ENCODE measurements at places on chromosomes 5 and 9.

GRCh38 chr5:157719245-157719644 is 12.0 kb upstream of the THG1L start:
- DNase-seq, result no peak

GRCh38 chr5:109653042-109653441 is 36.7 kb upstream of the MAN2A1 start:
- no peak for DNase-seq

DNA sequence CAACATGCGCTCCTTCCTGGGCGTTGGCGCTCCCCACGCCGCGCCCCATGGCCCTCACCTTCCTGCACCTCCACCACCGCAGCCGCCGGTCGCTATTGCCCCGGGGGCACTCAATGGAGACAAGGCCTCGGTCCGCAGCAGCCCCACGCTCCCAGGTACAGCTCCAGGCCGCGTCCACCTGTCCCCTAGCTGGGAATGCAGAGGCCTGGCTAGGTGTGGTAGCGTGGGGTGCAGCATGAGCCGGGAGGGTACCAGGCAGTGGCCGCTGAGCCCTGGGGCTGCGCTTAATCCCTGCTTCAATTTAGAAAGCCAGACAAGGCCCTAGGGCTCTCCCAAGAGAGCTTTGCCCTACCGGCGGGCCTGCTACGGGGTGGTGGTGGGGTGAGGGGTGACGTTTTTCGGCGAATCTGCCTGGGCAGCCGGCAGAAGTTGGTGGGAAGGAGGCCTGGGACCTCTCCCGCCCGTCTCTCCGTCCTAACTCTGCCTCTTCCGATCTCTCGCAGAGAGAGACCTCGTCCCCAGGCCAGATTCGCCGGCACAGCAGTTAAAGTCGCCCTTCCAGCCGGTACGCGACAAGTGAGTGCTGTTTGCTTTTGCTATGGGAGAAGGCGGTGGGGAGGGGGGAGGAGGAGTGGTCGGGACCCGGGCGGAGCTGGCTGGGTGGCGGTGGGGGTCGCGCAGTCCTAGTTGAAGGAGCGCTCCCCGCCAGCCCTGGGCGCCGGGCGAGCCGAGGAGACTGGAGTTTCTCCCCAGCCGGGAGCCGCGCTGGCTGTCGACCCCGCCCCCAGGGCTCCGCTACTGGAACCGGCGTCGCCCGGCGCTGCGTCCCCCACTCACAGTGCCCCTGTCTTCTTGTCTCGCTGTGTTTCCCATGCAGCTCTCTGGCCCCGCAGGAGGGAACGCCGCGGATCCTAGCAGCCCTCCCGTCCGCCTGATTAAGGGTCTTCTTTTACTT is 4.8 kb downstream of the IRX1 start:
- DNase-seq, result no peak

DNA sequence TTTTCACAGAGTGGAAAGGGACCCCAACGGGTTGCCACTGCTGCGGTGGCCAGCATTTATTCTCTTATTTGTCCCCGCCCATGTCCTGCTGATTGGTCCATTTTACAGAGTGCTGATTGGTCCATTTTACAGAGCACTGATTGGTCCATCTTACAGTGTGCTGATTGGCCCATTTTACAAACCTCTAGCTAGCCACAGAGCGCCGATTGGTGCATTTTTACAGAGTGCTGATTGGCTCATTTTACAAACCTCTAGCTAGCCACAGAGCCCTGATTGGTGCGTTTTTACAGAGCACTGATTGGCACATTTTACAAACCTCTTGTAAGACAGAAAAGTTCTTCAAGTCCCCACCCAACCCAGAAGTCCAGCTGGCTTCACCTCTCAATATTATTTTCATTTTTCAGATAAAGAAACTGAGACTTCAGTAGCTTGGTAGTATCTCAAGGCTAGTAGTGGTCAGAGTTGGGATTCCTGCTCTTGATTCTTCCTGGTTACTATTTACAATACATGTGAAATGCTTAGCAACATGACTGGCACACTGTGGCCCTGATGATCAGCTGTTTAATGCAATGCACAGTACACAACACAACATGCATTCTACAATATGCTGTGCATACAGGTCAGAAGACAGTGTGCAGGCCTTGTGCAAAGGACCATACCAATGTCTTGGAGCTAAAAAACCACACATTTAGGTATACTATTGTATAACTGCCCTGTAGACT is 63.6 kb upstream of the BOD1 start:
- DNase-seq, result no peak

GRCh38 chr9:97740848-97741821 is 44.0 kb upstream of the XPA start:
- no peak for DNase-seq

DNA sequence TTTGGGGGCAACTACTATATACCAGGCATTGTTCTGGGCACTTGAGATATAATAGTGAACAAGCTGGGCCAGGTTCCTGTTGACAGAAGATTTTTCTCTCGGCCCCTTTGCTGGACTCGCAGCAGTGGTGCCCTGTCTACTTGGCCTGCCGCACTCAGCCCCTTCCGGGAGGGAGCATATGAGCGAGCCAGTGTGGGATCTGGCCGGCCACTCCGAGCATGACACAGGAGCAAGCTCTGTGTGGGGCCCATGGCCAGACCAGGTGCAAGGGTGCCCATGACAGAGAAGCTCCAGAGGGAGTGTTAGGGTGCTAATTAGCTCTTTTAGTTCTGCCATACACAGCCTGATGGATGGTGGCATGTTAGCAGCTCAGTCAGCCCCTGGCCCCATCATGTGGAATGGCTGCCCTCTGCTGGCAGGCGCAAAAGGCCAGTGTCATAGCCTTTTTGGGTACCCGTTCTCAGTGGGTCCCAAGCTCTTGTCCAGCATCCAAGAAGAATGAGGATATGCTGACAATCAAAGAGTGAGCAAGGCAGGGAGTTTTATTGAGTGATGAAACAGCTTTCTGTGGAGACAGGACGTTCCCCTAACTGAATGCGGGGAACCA is 9.3 kb upstream of the KIF4B start:
- DNase-seq, result peak; percentile 5

- peak; percentile 16 for DNase-seq
These were observed 57.0 kb downstream of the ECPAS start for GRCh38 chr9:111427186-111427585.

DNA sequence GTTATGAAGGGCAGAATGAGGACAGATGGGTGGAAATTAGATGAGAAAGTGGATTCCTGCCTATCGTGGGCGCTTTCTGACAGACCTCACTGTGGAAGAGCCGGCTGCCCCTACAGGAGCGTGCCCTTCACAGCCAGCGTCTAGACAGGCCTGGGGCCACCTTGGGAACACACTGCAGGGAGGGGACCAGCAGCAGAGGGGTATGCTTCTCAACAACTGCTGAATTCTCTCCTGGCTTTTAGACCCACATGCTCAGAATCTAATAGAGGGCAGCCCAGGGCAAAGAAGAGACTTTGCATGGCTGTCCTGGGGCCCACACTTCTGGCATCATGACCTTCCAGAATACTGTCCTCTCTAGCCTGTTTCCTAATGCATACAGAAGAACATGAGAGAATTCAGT is 2.1 kb upstream of the SEMA4D start:
- no peak for DNase-seq

- DNase-seq, result no peak
These were observed 1.2 kb downstream of the LHX6 start for GRCh38 chr9:122227575-122227900.

DNA sequence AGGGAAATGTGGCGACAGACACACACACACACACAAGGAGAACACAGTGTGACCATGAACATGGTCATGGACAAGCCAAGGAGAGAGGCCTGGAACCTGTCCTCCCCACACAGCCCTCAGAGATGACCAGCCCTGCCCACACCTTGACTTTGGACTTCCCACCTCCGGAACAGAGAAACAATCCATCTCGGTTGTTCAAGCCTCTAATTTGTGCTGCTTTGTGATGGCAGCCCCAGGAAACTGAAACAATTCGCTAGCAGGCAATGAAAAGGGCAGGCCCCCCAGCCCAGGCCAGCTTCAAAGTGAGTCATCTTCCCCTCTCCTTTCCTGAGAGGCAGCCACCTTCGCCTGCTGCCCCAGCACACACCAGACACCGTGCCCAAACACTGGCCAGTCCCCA is 47.7 kb downstream of the NSUN2 start:
- no peak for DNase-seq

- no peak for DNase-seq
These were observed 13.6 kb downstream of the TMEM268 start for GRCh38 chr9:114624677-114625076.

GRCh38 chr9:81207651-81208050 is 481.7 kb downstream of the TLE1 start:
- DNase-seq, result no peak

- no peak for DNase-seq
These were observed 207.6 kb downstream of the CETN3 start for GRCh38 chr5:90201923-90202322.

- peak; percentile 22 for DNase-seq
These were observed 11.7 kb upstream of the GADD45G start for GRCh38 chr9:89592963-89593726.

- no peak for DNase-seq
These were observed 425.6 kb upstream of the TNC start for GRCh38 chr9:115543511-115543910.

- no peak for DNase-seq
These were observed 1.7 kb downstream of the ENDOG start for GRCh38 chr9:128819716-128820664.

GRCh38 chr9:115922444-115922843 is 231.1 kb upstream of the PAPPA start:
- DNase-seq, result no peak

GRCh38 chr9:96345551-96345950 is 38.0 kb downstream of the SLC35D2 start:
- no peak for DNase-seq

GRCh38 chr9:131318231-131319085 is 28.9 kb downstream of the PLPP7 start:
- no peak for DNase-seq

GRCh38 chr5:32107291-32107690 is 66.8 kb downstream of the GOLPH3 start:
- no peak for DNase-seq

DNA sequence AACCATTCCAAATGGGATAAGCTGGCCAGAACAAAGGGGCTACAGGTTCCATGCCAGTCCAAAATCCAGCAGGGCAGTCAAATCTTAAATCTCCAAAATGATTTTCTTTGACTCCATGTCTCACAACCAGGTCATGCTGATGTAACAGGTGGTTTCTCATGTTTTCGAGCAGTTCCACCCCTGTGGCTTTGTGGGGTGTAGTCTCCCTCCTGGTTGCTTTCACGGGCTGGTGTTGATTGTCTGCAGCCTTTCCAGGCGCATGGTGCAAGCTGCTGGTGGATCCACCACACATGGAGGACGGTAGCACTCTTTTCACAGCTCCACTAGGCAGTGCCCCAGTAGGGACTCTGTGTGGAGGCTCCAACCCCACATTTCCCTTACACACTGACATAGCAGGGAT is 425.5 kb upstream of the FTMT start:
- DNase-seq, result no peak

DNA sequence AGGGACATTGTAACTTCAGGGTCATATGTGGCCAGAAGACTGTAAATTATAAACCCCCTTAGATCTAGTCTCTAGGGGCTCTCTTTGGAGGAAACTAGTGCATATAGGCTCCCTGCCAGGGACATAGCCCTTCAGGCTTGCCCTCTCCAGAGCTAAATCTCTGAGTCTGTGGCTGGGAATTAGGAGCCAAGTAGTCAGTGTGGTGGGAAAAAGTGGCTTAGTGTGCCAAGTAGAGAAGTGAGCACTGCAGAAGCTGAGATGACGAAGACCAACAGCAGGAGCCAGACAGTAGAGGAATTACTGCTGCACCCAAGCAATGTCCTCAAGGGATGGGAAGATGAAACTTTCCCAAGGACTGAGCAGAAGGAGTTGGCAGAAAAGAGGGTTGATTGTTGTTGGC is 71.2 kb downstream of the CWC27 start:
- no peak for DNase-seq

DNA sequence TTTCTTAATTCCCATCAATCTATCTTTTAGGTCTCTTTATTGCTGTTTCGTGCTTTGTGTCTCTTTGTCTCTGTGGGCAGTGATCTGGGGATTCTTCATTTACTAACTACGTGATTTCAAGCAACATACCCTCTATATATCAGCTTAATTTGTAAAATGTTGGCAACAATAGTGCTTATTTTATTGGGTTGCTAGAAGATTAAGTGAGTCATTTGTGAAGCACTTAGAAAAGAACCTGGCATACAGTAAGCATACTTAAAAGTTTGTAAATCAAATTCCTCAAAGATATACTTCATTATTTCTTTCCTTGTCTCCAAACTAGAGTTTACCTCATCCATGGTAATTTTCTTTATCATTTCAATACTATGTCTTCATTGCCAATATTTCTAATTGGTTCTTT is 669.7 kb downstream of the MAT2B start:
- no peak for DNase-seq

- no peak for DNase-seq
These were observed 19.7 kb downstream of the CAMSAP1 start for GRCh38 chr9:135887585-135888050.

DNA sequence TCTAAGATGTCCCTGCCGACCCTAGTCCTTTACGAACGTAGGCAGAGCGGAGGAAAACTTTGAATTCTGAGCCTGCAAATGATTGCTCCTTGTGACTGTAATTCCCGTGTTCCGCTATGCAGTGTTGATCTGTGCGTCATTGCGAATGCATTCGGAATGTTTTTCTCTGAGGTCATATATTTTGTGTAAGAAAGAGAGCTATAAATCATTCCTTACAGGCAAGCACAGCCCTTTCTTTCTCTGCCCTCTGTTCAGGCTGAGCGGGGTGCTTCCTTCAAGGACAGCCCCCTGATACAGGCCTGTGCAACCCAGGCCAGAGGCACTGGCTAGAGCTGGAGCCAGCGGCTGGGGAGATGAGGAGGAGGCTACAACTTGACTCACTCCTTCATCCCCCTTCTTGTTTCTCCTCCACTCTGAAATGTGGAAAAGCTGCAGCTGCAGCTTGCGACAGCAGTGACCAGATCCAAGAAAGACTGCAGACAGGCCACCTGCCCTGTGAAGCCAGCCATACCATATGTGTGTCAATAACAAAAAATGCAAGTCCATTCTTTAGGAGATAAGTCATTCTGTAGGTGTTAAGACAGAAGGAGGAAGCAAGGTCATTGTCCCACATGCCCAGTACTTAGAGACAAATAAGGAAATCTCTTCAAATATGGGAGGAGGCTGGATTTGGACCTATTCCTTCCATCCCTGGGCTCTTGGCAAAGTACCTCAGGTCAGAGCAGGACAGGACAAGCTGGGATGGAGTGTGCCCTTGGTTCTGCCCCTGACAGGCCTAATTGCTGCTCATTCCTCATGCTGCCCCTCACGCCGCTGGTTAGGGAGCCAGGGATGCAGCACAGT is 345.7 kb upstream of the WWC1 start:
- no peak for DNase-seq

All from ACHN (cell line).